ENCODE measurements at places on chromosomes 1 and 21. TPM values are rescaled to one million over a fixed set of nuclear protein-coding genes. Genes with fewer than 3 reads are reported as not detected.

TRIM17 gene
- total RNA-seq, result 21.4 TPM

FNDC5 gene
- total RNA-seq, result 16.3 TPM

DNA sequence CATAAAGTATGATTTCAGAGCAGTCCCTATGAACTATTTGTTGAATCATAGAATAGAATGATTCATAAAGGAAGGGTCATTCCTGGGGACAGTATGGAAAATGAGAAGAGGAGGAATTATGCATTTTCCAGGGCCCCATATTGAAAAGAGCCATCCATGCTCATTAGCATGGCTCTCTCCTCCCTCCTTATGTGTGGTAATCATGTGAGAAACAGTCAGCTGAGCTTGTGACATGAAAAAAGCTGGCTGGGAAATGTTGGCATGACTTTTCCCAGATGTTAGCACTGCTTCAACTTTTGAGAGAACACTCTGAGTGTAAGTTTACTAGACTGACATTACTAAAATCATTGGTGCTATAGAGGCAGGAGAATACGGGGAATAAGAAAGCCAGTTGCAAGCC is 16.1 kb downstream of the TRIM67 start:
- no peak overlapping the region for H3K27ac ChIP-seq
- H3K36me3 ChIP-seq, result no peaks in the 10 kb centered on the region
- H3K4me1 ChIP-seq, result no peaks in the 10 kb centered on the region
- H3K27me3 ChIP-seq, result no peaks in the 10 kb centered on the region

GRCh38 chr1:87941337-87941946 is 612.8 kb downstream of the LMO4 start:
- no peak for DNase-seq
- H3K4me1 ChIP-seq, result no peaks in the 10 kb centered on the region
- no peaks in the 10 kb centered on the region for H3K36me3 ChIP-seq
- no peak overlapping the region for H3K4me3 ChIP-seq

GRCh38 chr1:172823534-172823933 is 164.6 kb downstream of the FASLG start:
- H3K4me1 ChIP-seq, result no peaks in the 10 kb centered on the region
- H3K27ac ChIP-seq, result no peak overlapping the region
- H3K27me3 ChIP-seq, result no peaks in the 10 kb centered on the region

DNA sequence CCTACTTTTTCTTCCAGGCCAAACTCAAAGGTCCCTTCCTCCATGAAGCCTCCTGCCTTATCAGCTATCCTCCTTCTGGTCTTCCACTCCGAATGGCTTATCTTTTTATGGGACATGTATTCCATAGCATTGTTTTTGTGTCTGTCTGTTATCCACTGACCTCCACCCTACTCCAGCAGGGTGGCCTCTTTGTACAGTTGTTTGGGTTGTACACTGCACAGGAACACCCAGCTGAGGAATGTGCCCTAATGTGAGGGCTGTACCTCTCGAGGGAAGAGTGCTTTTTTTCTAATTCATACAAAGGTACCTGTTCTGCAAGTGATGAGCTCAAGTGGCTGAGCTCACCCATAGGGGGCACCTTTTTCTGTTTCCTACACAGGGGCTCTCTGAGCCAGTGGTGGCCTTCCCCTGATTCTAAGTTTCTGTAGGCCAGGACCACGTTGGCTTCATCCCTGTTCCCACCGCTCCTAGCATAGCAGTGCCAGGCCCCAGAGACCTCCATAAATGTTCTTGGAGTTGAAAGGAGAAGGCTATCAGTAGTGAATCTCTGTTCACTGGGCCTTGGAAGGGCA is 108.2 kb downstream of the FOXD2 start:
- H3K4me3 ChIP-seq, result no peak overlapping the region
- DNase-seq, result no peak
- peaks cover 18% of the 10 kb centered on the region for H3K4me1 ChIP-seq
- H3K27ac ChIP-seq, result no peak overlapping the region
- no peaks in the 10 kb centered on the region for H3K36me3 ChIP-seq
- H3K27me3 ChIP-seq, result no peaks in the 10 kb centered on the region

GRCh38 chr1:244056577-244056976 is 5.5 kb downstream of the ZBTB18 start:
- peaks cover 9% of the 10 kb centered on the region for H3K4me1 ChIP-seq
- no peaks in the 10 kb centered on the region for H3K36me3 ChIP-seq
- H3K4me3 ChIP-seq, result no peak overlapping the region
- no peaks in the 10 kb centered on the region for H3K27me3 ChIP-seq
- H3K27ac ChIP-seq, result no peak overlapping the region
- DNase-seq, result no peak

DNA sequence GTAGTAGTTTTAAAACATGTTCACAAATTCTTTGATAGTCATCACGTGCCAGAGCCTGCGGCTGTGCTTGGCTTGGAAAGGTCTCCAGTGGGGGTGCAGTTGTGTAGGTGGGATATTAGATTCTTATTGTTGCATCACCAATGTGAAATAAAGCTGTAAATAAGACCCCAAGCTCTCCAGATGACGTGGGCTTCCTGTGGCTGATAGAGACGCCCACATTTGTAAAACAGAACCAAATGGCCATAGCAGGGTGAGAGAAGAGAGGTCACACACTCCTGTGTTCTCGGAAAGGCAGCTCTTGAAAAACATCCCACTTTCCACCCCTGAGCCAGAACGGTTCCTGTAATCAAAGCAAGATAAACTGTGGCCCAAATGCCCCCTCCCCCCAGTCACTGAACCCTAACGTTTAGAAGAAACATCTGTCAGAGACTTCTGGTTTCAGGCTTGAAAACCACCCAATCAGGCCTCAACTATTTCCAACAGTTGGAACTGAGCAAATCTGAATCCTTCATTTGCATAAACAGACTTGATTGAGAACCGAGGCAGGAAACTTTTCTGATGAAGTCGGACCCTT is 6.6 kb upstream of the NTPCR start:
- H3K36me3 ChIP-seq, result no peaks in the 10 kb centered on the region
- H3K4me1 ChIP-seq, result no peaks in the 10 kb centered on the region
- no peaks in the 10 kb centered on the region for H3K27me3 ChIP-seq
- H3K27ac ChIP-seq, result no peak overlapping the region

GRCh38 chr21:19553919-19554615 is 1150.5 kb upstream of the TMPRSS15 start:
- no peaks in the 10 kb centered on the region for H3K27me3 ChIP-seq
- no peak overlapping the region for H3K27ac ChIP-seq
- no peak overlapping the region for H3K4me3 ChIP-seq
- no peak for DNase-seq
- no peaks in the 10 kb centered on the region for H3K4me1 ChIP-seq
- H3K36me3 ChIP-seq, result no peaks in the 10 kb centered on the region

DNA sequence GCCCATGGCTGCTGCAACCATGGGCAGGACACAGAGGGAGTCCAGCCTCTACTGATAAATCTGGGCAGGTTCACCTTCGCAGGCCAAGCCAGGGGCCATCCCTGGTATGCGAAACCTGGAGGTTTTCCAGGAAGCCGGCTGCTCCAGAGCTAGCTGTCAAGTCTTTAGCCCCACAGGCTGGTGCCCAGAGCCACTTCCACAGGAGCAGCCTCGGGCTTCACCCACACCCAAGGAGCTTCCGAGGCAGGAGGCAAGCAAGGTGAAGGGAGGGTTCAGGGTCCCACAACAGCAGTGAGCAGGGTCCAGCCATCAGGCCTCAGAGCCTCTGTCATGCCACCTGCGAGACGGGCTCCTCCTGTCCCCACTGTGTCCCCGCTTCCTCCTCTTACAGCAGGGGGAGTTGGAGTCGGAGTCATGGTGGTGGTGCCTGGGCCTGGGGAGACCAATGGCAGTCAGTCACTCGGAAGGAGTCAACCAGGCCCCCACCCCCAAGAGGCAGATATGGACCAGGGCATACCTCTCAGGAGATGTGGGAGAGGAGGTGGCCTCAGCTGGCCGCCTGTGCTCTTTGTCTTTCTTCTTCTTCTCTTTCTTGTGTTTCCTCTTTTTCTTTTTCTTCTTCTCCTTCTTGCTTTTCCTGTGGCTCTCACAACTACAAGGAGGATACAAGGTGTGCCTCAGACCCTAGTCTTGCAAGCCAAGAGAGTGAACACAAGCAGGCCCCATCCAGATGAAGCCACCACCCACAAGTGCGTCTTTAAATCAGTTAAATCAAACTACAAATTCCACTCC is 2.1 kb downstream of the C1orf35 start:
- no peaks in the 10 kb centered on the region for H3K36me3 ChIP-seq
- H3K27me3 ChIP-seq, result no peaks in the 10 kb centered on the region

GRCh38 chr1:220787069-220787619 is 431 bp downstream of the MTARC1 start:
- no peaks in the 10 kb centered on the region for H3K27me3 ChIP-seq
- no peak overlapping the region for H3K27ac ChIP-seq
- H3K36me3 ChIP-seq, result no peaks in the 10 kb centered on the region
- peaks cover 8% of the 10 kb centered on the region for H3K4me1 ChIP-seq

GRCh38 chr1:45033356-45033755 is 21.3 kb downstream of the UROD start:
- H3K4me3 ChIP-seq, result no peak overlapping the region
- no peak overlapping the region for H3K27ac ChIP-seq
- no peaks in the 10 kb centered on the region for H3K36me3 ChIP-seq
- peaks cover 6% of the 10 kb centered on the region for H3K4me1 ChIP-seq

GRCh38 chr1:214923278-214923915 is 159.1 kb upstream of the KCNK2 start:
- H3K27ac ChIP-seq, result no peak overlapping the region
- DNase-seq, result no peak
- no peaks in the 10 kb centered on the region for H3K27me3 ChIP-seq
- H3K36me3 ChIP-seq, result no peaks in the 10 kb centered on the region

GRCh38 chr1:216325946-216326345 is 97.3 kb downstream of the USH2A start:
- no peaks in the 10 kb centered on the region for H3K4me1 ChIP-seq
- H3K27ac ChIP-seq, result no peak overlapping the region
- H3K36me3 ChIP-seq, result no peaks in the 10 kb centered on the region

- peaks cover 7% of the 10 kb centered on the region for H3K4me1 ChIP-seq
- no peak for DNase-seq
- H3K27me3 ChIP-seq, result no peaks in the 10 kb centered on the region
Observed at GRCh38 chr1:57421806-57422205, 2.1 kb downstream of the DAB1 start.

DNA sequence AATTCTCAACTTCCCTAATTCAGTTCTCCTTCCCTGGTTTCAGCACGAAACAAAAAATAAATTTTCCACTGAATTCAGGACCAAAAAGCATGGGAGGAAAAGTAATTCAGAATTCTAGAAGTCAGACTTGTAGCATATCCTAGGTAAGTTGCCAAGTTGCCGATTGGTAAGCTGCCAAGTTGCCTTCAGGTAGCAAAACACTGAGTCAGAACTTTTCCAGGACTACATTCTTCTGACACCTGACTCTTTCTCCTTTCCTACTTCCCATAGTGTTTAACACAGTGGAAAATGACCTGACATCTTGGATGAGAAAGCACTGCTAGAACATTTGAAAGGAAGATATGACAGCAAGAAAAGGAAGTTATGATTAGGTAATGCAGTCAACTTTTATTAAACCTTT is 322.8 kb downstream of the SPATA17 start:
- no peaks in the 10 kb centered on the region for H3K27me3 ChIP-seq
- no peak overlapping the region for H3K27ac ChIP-seq
- H3K36me3 ChIP-seq, result no peaks in the 10 kb centered on the region

GRCh38 chr21:23743821-23744220 is 1863.5 kb downstream of the MRPL39 start:
- DNase-seq, result no peak
- no peaks in the 10 kb centered on the region for H3K27me3 ChIP-seq
- no peaks in the 10 kb centered on the region for H3K36me3 ChIP-seq
- no peaks in the 10 kb centered on the region for H3K4me1 ChIP-seq

DNA sequence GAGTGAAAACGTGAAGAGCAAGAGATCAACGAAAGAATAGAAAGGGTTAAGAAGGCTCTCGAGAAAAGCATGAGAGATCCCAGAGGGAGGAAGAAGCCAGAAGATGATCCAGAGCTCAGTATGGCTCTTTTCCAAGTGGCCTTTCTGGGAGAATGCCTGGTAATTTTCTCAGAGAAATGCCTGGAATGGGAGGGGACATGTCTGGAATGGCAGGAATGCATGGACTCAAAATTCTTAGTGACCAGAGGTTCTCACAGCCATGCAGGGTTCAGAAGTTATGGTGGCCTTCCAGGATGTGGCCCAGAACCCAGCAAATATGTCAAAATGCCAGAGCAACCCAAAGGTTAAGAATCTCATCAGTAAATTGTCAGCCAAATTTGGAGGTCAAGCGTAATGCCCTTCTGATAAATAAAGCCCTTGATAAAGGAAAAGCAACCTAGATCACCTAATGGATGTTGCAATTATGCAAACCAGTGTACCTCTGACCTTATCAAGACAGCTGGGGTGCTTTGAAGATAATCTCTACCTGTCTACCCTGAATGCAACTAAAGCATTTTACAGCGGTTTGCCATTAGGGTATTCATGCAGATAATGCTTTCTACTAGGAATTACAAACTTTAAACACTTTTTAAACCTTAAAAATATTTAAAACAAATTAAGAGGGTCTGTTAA is 53.1 kb downstream of the NBPF6 start:
- no peak overlapping the region for H3K27ac ChIP-seq
- no peaks in the 10 kb centered on the region for H3K27me3 ChIP-seq
- H3K4me3 ChIP-seq, result no peak overlapping the region
- H3K4me1 ChIP-seq, result no peaks in the 10 kb centered on the region
- no peaks in the 10 kb centered on the region for H3K36me3 ChIP-seq
- DNase-seq, result no peak

DNA sequence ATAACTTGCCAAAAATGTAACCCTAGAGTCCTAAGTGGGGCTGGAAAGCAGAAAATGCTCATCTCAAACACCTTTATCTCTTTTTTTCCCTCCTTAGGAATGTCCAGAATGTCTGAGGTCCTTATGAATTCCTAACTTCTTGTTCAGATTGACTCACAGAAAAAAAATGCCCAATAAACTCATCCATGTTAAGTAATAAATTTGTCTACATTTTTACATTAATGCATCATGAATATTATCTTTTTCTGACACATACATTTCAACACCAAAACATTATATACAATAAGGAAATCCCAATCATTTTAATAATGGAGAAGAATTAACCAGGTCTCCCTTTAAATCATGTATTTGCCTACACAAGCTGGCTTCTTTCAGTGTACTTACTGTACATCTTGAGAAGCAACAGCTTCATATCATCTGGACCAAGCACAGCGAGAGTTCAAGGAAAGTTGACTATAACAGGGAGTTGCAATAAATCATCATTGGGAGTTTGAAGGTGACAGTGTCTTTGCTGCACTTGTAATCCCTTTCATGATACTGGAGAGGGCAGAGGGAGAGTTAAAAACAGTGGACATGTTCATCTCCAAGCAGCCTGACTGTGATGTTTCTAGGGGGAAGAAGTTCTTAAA is 565.2 kb downstream of the LTN1 start:
- H3K27me3 ChIP-seq, result no peaks in the 10 kb centered on the region
- no peak overlapping the region for H3K27ac ChIP-seq
- no peaks in the 10 kb centered on the region for H3K4me1 ChIP-seq
- H3K36me3 ChIP-seq, result no peaks in the 10 kb centered on the region
- DNase-seq, result no peak
- H3K4me3 ChIP-seq, result no peak overlapping the region

- H3K27me3 ChIP-seq, result no peaks in the 10 kb centered on the region
- H3K4me3 ChIP-seq, result no peak overlapping the region
- H3K4me1 ChIP-seq, result no peaks in the 10 kb centered on the region
- DNase-seq, result no peak
- no peak overlapping the region for H3K27ac ChIP-seq
- H3K36me3 ChIP-seq, result no peaks in the 10 kb centered on the region
Observed at GRCh38 chr1:17130138-17130635, 10.9 kb upstream of the PADI2 start.

GRCh38 chr1:33762962-33763361 is 100.9 kb upstream of the HMGB4 start:
- peaks cover 6% of the 10 kb centered on the region for H3K4me1 ChIP-seq
- no peak overlapping the region for H3K27ac ChIP-seq
- DNase-seq, result no peak

All from testis (tissue), 5 donors.